ENCODE measurements at places on chromosomes 1 and 21.

- DNase-seq, result no peak
These were observed 343.9 kb upstream of the DPYD start for GRCh38 chr1:98264727-98265126.

- no peak for DNase-seq
These were observed 35.3 kb upstream of the ABCG1 start for GRCh38 chr21:42183374-42184266.

DNA sequence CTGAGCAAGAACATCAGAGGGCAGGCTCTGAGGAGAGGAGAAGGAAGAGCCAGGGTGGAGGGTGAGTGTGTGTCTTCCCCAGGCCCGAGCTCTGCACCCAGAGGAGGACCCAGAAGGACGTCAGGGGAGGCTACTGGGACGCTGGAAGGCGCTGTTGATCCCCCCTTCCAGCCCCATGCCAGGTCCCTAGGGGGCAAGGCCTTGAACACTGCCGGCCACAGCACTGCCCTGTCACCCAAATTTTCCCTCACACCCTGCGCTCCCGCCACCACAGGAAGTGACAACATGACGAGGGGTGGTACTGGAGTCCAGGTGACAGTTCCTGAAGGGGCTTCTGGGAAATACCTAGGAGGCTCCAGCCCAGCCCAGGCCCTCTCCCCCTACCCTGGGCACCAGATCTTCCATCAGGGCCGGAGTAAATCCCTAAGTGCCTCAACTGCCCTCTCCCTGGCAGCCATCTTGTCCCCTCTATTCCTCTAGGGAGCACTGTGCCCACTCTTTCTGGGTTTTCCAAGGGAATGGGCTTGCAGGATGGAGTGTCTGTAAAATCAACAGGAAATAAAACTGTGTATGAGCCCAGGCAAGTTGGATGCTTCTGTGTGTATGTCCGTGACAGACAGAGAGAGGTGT is 17.1 kb downstream of the BCAN start:
- DNase-seq, result no peak

GRCh38 chr1:162951553-162952315 is 90.8 kb upstream of the CCDC190 start:
- DNase-seq, result no peak

DNA sequence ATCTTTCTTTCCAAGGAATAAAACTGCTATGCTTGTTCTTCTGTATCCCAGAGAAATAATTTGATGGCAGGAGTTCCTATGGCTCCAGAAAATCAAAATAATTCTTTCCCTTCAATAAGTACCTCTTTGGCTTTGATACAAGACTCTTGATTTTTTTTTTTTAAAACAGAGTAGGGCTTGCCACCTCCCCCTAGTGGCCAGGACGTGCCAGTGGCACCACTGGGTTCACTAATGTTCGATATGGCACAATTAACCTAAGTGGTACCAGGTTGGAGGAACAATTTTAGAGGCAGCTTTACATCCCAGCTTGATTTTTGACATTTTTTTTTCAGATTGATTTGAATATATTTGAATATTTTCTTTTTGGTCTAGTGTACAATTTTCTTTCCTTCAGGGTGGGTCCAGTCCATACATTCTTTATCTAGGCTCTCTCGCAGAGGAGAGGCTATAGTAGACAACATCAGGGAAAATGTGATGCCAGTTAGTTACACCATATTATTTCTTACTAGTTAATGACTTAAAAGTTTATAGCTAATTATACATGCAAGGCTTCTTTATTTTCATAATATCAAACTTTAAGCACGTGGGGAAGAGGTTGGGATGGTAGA is 330.9 kb downstream of the S1PR1 start:
- DNase-seq, result no peak

DNA sequence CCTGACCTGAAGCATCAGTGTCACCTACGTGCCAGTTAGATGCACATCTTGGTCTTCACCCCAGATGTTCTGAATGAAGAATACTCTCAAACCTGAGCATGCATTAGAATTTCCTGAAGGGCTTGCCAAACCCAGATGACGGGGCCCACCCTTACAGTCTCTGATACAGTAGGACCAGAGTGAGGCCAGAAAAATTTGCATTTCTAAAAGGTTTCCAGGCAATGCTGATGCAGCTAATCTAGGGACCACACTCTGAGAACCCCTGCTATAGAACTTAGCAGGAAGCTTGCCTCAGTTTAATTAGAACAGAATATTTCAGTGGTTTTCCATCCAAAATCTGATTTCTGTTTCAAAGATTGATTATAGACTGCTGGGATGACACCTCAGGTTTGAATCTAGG is 9.9 kb upstream of the CTBS start:
- no peak for DNase-seq

DNA sequence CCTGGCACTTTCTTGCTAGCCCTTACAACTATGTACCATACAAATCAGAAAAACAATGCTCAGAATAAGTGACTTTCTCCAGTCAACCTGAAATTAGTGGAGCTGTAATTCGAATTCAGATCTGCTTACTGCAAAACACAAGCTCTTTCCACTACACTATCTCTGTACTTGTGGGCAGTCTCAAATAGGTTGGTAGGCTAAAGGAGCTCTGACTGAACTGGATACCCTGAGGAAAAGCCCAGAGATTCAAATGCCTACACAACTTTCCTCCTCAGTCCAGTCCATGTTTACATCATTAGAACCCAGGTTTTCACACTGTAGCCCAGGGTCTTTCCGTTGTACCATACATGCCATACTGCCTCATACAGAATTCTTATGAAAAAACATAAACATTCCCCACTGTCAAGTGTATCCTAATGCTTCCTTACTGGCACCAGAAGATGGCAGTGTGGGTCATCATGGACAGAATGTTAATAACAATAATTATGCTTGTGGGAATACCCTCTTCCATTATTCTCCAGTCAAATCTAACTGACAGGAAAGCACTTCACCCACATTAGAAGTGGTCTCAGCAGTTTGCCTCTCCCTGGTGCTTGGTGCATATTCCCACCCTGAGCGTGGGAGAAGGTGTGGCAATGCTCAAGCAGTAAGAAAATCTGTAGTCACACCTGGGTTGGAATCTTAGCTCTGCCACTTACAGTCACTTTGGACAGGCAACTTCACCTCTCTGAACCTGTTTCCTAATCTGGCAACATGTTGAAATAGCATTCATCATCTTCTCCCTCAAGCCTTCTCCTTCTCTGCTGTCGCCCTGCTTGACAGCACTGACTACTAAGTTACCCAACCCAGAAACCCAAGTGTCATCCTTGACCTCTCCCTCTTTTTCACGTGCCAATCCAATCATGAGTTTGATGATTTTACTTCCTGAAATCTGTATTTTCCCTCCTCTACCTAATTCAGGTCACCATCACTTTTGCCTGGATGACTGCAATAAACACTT is 14.4 kb upstream of the ZFYVE9 start:
- no peak for DNase-seq

DNA sequence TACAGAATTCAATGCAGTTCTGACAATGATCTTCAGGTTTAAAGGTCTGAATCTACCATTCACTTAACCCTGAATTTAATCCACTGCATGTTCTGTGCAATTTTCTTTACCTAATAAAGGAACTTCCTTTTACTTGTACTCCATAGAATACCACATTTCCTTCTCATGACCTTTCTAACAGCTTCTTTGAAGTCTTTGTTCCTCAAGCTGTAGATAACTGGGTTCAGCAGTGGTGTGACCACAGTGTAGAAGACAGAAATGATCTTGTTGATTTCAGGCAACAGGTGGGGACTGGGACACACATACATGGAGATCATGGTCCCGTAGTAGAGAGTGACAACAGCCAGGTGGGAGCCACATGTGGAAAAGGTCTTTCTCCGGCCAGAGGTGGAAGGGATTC is 878 bp downstream of the OR11L1 start:
- DNase-seq, result no peak

DNA sequence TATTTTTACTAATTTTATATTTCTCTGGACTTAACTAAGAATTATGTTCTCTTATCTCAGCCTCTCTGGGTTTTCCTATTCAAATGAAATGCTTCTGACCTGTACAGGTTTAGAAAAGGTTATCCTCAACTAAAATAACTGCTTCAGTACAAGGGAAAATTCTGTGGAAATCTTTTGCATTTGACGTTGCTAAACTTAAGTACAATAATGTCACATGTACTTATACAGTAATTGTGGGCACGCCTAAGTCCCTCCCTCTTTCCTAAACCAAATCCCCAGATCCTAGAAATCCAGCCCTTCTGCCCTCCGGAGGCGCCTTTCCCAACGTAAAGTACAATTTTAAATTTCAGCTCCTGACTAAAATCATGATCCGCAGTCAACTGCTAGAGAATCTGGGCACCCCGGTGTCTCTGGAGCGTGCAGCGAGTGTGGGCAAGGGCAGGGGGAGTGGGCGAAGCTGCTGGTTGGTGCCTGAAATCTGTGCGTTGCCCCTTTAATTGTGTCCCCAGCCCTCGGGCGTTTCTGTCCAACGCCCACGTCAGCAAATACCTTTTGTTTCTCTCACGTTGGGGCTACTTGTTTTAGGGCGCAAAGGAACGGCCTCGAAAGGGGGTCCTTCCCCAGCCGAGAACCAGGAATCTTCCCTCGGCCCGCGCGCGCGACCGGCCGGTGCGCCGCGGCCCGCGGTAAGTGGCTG is at the start of gene ZBTB8A:
Gene ZBTB8A (plus strand): TSS at position 541 of the 697 bp plus-strand sequence. CDS start 53,505 bp downstream, outside the sequence.
- DNase-seq, result peak; percentile 75

- no peak for DNase-seq
These were observed 340.4 kb downstream of the USP25 start for GRCh38 chr21:16070207-16070651.

- DNase-seq, result no peak
These were observed 47.5 kb upstream of the ITPKB start for GRCh38 chr1:226786550-226786949.

DNA sequence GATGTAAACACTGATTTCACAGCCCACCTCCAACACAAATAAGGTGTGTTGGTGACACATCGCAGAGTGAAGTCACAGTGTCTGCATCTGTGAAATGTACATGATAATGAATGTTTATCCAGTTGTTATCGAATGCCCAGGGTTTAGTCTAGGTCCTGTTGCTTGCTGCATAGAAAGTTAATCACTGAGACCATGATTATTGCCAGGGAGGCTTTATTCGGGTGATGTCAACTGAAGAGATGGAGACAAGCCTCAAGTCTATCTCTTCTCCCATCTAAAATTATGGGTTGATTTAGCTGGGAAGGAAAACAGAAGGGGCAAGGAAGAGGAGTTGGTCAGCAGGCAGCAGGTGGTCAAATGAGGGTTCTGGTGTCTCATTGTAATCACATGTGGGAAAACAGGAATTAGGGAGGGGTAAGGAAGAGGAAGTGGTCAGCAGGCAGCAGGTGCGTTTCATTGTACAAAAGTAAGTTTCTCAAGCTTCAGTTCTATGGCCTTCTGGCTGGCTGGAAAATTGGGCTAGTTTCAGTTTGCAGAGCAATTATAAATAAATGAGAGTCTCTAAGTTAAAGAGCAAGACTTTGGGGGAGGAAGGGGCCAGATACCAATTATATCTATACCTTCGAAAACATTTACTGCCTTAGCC is 146.3 kb upstream of the DNAH14 start:
- no peak for DNase-seq

- DNase-seq, result no peak
These were observed 379.6 kb downstream of the TTLL7 start for GRCh38 chr1:83619170-83619896.

DNA sequence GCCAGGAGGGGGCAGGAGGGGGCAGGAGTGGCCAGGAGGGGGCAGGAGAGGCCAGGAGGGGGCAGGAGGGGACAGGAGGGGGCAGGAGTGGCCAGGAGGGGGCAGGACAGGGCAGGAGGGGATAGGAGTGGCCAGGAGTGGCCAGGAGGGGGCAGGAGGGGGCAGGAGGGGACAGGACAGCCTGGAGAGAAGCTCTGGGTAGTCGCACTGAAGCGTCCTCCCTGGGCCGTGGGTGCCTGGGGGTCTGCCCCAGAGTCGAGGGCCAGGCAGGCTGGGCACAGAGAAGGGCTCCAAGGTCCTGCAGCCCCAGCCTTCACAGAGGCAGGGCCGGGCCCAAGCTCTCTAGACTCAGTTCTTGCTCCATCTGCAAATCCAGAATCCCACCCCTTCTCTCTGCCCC is 22.9 kb downstream of the MEGF6 start:
- no peak for DNase-seq

GRCh38 chr1:64251971-64252370 is 48.5 kb downstream of the UBE2U start:
- DNase-seq, result no peak

GRCh38 chr21:34595457-34595856 is 19.5 kb downstream of the RCAN1 start:
- no peak for DNase-seq

DNA sequence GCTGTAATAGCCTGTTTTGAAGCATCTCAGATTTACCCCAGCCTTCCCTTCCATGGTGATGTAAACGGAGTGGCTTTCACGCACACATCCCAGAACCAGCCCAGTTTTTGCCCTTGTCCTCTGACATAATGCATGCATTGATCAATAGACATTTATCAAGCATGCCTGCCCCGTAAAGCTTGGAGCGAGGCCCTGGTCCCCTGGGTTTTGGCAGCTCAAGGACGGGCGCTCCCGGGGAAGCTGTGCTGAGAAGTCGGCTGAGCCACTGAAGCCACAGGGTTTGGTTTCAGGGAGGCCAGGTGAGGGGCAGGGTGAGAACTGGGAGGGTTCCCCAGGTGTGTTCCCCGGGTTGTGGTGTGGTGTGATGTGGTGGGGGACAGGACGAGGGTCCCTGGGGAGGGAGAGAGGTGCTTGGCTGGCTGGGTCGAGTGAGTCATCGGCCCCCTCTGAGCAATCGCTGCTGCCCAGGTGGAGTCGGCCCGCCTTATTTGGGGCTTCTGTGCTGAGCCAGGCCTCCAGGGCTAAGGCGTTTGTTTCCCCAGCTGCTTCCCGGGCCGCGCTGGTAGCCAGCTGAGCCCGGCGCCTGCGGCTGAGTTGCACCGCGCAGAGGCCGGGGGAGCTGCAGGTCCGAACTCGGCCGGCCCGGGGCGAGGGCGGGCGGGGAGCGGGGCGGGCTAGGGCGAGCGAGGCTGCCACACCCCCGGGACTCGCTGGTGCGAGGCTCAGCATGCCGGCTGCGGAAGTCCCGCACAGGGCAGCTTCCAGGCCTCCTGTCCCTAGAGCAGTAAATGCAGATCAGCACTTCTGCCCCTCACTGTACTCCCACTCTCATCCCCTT is 23.6 kb downstream of the ATP2B4 start:
- peak; percentile 60 for DNase-seq

DNA sequence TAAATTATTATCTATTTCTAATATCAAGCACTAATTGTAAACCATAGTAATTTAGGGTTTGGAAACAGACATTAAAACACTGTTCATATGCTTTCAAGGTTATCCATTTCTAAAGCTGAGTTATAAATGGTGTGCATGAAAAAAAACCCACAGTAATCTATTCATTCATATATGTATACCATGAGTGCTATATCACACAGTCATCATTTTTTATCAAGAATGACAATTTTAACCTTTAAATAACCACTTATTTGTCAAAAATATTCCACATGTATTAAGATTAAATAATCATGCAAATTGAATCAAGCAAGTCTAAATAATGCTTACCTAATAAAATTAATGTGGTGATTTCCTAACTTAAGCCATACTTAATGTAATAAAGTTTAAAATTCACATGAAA is 6.0 kb downstream of the ZSWIM5 start:
- DNase-seq, result no peak

DNA sequence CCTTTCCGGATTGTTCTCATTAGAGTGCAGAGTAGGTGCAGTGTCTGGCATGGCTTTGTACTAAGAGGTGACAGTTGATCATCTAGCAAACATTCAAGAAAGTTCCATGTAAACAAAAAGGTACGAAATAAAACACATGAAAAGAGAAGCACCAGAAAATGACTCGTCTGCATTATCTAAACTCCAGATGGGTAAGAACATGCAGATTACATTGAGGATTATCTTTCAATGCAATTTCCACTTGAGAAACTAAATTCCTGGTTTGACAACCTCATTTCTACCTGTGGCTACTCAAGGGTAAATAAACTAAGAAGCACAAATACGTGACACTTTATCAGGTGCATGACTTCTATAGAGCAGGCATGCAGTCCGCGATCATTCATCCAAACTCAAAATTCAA is 17.6 kb downstream of the SLC30A10 start:
- DNase-seq, result no peak
